ENCODE measurements at places on chromosomes 11 and 22.

GRCh38 chr11:88414385-88414861, 76.9 kb upstream of the CTSC start:
- no peak for DNase-seq

DNA sequence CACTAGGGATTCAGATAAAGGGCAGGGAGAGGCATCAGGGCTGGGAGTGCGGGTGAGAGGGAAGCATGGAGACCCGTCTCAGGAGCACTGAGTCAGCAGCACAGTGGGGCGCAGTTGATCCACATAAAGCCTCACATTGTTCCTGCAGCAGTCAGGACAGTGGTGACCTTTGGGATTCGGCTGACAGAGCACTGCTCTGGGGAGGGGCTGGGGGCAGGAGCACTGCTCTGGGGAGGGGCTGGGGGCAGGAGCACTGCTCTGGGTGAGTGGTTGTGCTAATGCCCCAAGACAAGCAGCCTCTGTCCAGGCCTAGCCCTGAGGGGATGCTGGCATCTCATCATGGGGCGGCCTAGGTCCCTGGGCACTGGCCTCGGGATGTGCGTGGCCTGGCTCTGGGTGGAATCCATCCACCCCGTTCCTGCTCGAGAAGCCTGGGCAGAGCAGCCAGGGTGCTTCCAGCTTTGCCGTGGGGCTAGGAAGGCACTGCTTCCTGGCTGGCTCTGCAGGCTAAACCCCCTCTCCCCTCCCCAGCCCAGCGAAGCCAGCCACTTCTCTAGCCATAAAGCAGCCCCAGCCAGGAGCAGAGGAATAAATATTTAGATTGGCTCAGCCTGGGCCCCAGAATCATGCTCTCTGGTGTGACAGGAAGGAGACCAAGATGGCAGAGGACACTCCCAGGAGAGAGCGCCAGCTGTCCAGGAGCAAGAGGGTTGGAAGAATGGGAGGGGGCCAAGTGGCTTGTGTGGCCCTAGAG, 7.3 kb downstream of the OAF start:
- DNase-seq = no peak

- DNase-seq = no peak
Observed at GRCh38 chr11:78076733-78077403, 2.8 kb downstream of the NDUFC2 start.

DNA sequence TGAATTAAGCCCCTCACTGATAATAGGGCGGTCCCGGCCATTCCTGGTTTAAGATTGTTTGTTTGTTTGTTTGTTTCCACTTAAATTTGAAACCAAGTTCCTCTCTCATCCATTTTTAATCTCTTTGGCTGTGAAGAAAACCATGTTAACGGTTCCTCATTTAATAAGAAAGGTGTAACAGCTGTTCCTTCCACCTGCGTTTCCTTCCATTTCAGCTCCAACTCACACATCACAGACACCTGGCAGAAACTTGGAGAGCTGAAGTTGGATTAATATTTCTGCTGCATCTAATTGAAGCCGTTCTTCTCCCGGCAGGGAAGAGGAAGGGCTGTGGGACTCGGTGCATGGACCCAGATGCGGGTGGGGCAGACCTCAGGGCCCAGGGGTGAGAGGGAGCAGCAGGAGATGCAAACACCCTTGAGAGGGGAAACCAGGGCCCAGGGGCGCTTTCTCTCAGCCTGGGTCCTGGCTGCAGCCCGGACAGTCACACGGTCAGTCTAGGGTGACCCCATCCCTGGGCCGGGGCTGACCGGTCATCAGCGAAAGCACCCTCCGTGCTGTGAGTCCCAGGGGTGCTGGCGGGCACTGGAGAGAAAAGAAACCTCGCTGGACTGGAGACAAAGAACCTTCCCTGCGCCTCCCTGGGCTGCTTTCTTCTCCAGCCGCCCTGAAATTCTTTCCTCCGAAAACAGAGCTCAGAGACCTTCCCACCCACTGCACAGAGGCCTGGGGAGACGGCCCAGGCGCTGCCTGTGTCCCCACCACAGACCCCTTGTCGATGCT, 242.0 kb downstream of the BRD1 start:
- DNase-seq = no peak

GRCh38 chr11:81207421-81208054, 1526.1 kb downstream of the FAM181B start:
- DNase-seq = no peak

DNA sequence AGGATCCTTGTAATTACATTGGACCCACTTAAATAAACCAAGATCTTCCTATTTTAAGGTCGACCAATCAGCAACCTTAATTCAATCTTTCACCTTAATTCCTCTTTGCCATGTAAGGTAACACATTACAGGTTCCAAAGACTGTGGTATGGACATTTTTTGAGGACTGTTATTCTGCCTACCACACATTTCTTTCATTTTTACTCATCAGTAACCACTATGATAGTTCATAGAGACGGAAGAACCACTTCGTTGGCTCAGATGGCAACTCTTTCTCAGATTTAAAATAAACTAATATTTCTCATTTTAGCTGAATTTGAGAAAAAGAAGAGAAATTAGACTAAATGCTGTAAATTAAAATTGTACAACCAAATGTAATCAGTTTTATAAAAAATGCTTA, 96.3 kb downstream of the PAX6 start:
- no peak for DNase-seq

DNA sequence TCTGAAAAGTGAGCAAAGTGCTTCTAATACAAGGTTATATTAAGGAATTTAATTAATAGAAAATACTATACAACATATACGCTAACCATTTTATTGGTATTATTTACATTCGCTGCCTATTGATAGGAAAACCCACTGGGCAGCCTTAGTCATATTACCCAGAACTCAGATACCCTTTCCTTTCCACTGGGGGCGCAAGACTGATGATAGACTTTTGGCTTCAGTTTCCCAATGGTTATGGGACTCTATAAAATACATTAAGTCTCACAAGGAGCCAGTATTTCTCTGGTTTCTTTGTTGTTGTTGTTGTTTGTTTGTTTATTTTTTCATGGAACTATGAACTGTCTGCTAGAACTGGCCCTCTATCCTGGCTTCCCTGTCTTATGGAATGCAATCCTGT, 471.1 kb upstream of the KIRREL3 start:
- no peak for DNase-seq

- DNase-seq = no peak
Observed at GRCh38 chr11:113623114-113623513, 83.0 kb downstream of the TMPRSS5 start.

- no peak for DNase-seq
Observed at GRCh38 chr11:129973809-129974208, 28.8 kb downstream of the PRDM10 start.

- DNase-seq = no peak
Observed at GRCh38 chr22:22603470-22603947, 40.9 kb upstream of the GGTLC2 start.

- DNase-seq = no peak
Observed at GRCh38 chr22:34776817-34777216, 289.1 kb upstream of the ISX start.

- DNase-seq = no peak
Observed at GRCh38 chr11:19698493-19699292, 13.9 kb upstream of the NAV2 start.

- no peak for DNase-seq
Observed at GRCh38 chr11:90601261-90601660, 378.4 kb upstream of the CHORDC1 start.

- no peak for DNase-seq
Observed at GRCh38 chr11:782264-783174, 5.2 kb upstream of the GATD1 start.

DNA sequence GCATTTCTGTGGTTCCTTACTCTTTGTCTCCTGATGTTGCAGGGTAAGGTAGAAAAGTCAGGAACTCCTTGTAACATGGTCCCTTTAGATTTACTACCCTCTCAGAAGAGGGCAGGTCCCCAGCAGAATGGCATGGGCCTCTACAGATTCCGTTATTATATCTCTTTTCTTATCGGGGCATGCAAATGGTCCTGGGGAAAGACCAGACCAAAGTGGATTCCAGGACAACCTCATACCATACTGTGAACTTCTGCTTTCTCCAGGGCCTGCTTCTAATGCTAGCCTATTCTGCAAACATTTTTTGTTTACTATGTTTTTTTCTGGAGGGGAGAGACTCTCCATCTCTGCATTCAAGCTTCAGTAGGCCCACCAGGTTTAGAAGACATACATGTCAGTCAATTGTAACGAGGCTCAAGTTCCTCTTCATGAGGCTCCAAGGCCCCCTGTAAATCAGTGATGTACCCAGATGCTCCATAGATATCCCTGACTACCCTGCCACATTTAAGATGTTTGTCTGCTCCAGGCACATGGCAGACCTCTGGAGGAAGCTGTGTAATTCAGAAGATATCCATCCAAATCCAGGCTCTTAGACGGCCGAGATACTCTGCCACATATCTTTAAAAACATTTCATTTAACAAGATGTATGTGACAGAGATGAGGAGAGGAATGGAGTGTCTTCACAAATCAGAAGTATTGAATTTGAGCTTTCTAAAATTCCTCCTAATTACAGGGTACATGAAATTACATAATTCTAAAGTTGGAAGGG, 8.5 kb upstream of the ME3 start:
- DNase-seq = no peak

GRCh38 chr22:49282596-49282995, 545.1 kb downstream of the BRD1 start:
- DNase-seq = no peak

DNA sequence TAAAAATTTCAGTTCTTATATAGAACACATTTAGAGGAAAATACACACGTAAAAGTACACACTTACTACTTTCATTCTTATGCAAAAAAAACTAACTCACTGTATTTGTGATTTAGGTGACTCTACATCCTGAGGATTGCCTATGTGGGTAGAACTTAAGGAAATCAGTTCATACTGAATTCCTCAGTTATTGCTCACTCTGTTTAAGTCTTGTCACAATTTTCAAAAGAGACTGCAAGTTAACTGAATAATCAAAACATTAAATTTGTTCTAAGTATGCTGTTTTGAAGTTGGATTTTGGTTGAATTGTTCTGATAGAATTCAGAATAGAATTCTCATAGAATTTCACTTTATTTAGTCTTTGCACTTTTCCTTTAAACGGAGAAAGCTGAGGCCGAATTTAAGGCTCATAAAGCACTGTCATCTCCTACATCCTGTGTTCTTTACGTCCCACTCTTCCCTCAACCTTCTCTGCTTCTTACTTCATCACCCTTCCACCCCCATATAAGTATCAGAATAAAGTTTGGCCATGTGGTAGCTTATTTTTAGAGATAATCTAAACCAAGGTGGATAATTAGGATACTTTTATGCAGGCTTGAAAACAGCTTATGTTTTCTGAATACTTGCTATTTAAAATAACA, 59.8 kb downstream of the APOL5 start:
- no peak for DNase-seq

- DNase-seq = no peak
Observed at GRCh38 chr22:35549328-35549727, 8.7 kb downstream of the RASD2 start.

DNA sequence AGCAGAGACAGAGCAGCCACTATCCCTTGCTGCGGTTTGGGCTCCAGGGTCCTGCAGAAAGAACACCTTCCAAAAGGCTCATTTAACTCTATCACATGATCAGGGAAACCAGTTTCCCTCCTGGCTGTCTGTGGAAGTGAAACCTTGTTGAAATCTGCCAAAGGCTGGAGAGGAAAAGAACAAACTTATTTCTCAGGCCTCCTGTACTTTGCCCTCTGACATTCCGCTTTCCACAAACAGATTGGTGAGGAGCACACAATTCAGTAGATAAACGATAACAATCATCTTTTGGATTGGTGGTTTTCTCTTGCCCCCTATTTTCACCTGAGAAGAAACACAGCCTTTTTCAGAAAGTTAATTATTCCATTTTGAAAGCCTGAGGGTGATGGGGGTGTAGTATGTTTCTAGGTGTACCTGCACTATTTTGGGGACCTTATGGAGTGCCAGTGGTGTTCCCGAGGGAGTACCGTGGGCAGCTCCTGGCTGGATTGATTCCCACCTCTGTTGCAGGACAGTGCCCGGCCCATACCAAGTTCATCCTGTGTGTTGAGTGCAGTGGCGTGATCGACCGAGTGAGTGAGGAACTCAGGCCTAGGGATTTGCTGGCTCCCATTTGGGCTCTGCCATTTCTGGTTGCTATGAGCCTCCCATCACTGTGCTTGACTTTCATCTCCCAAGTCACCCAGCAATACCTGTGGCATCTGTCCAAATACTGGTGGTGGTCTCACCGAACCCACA, 102.0 kb downstream of the TBC1D22A start:
- DNase-seq = no peak

DNA sequence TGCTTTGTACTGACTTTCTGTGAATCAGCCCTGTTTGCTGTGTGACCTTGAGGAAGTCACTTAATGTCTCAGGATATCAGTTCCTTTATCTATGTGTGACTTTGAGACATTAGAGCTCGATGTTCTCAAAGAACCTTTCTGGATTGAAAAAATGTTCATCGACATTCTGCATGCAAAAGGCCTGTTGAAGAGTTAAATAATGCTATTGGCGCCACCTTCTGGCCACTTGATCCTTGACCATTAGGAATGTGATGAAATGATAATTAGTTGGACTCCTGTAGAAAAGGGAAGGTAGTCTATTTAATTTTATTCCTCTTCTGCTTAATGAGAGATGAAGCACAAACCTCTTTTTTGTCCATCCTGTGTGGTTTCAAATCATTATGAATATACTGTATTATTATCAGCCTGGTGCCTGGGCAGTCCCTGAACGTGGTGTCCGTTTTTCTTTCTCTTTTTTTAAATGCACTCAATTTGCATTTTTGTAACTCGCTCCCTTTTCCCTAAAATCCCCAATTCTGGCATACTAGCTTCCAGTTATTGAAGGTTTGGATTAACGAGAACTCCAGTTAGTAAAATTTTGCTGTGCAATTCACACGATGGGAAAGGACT, 20.7 kb downstream of the ELF5 start:
- DNase-seq = peak; percentile 13

- DNase-seq = no peak
Observed at GRCh38 chr11:70618431-70619101, 220.2 kb downstream of the CTTN start.

DNA sequence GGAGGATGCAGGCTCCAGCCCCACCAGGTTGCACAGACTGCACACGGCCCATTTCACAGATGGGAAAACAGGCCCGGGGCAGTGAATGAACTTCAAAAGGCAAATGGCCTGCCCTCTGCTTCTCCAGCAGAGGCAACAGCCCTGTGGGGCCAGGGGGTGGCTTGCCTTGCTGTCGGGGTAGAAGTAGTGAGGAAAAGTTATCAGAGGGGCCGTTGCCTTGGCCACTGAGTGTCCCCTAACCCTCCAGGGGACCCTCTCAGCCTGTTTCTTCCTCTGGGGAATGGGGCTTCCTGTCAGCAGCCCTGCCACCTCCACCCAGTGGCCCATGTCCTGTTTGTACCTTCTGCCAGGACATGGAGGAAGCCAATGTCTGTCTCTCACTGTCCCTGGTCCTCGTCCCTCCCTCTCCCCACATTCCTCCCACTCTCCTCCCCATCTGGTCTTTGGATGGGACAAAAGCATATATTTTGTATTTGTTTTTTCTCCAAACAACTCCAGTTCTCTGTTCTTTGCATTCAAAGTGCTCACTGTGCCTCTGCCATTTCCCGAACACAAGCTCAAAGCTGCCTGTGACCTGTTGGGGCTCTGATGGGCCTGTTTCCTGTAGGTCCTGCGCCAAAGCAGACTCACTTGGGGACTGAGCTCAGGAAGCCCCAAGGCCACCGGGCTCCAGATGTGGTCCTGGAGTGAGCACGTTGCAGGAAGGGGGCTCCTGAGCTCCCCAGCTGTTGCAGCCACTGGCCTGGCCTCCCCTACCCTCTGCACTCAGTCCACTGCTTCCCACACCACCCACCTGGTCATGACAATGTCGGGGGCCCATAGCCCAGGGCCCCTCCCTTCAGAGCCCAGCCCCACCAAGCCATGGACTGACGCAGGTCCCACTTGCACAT, 9.5 kb downstream of the MAP4K2 start:
- no peak for DNase-seq
